Stimulated activated CD8-positive, alpha-beta memory T cell treated with anti-CD3 and anti-CD28 coated beads, Interleukin-2, amount 100 ng/mL, for 1 hour (primary cell): ENCODE measurements at places on chromosomes 4 and X.

- no peak for DNase-seq
Observed at GRCh38 chrX:58025979-58026378, 115.7 kb upstream of the ZXDA start.

- DNase-seq: no peak
Observed at GRCh38 chr4:88320224-88320779, 35.9 kb upstream of the PPM1K start.

GRCh38 chr4:95984081-95984480 is 144.2 kb downstream of the PDHA2 start:
- no peak for DNase-seq

DNA sequence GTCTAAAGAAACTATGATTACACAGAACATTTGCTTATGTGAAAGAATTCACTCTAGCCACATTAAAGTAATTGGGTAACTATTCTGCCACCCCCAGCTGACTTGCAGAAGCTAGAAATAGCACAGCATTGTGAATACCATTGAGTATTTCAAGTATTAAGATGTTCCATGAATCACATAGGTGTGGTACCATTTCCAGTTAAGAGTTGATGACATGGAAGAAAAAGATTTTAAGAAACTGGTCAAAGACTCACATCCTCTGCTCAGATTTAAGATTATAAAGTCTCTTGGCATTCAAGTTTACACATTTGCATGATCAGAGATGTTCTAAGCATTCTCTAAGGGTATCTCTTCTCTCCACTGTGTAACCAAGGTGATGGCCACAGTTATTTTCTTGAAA is 287.5 kb downstream of the CAMK2D start:
- DNase-seq: no peak

DNA sequence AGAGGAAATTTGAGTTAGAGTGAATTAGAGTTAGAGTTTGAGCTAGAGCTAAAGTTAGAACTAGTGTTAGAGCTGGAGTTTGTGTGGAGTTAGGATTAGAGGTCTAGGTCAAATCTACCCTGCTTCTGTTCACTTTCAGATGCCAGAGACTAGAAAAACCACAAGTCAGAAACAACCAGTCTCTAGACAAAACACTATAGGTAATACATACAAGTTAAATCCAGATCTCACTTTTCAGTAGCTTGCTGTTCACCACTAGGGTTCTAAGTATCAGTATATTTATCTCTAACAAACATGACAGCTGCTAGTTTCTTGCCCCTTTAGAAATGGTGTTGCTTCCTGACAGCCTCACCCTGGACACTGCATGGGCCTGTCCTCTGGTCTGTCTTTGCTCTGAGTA is 300.7 kb downstream of the ARAP2 start:
- no peak for DNase-seq

DNA sequence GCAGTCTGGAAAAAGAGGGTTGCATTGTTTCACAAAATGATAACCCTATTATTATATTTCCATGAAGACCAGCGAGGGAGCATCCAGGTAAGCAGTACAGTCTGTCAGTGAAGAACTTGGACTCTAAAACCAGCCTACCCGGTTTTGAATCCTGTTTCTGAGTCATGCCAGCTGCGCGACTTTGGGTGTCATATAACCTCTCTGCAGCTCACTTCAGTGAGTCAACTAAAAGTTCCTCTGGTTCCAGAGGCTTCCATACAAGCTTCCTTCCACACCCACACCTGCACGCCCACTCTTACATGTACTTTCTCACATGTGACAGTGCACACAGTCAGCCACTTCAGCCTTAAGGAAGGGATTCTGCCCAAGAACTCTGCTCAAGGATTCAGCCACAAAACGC is 49.8 kb upstream of the PRPS2 start:
- DNase-seq: no peak

- no peak for DNase-seq
Observed at GRCh38 chr4:128861856-128862518, 52.5 kb downstream of the JADE1 start.

DNA sequence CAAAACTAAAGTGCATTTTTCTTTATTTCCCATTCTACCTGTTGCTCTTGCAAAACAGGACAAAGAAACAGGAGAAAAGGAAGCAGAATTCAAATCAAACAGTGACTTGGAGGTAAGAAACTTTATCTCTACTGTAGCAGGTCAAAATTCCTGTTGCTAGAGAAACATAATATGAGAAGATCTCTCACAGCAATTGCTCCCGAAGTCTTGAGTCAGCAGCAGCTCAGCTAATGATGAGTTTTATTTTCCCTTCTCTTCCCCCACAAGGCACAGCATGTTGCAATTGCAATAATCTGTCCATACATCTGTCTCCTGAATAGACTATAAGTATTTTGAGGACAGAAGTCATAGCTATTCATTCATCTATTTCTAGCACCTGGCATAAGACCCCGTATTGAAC is 112.7 kb downstream of the CLNK start:
- DNase-seq: no peak

DNA sequence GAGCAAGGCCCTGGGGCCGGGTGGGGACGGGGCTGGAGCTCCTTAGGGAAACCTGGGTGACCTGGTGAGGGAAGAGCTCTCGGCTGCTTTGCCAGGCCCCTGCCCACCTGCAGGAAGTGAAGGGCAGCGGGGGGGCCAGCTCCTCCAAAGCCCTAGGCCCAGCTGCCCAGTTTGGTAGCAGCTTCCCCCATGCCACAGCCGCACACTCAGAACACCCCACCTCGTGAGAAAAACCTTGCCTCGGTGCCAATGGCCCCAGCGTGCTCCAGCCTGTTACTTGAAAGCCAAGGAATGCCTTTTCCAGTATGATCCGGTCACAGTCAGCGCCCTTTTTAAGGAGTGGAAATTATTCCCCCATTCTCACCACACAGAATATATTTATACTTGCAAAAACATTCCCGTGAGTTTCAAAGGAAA is 38.3 kb downstream of the ACOX3 start:
- no peak for DNase-seq
